M059J (cell line): ENCODE measurements at places on chromosomes 7 and 10. TPM values are rescaled to one million over a fixed set of nuclear protein-coding genes. Genes with fewer than 3 reads are reported as not detected.
A peak's percentile ranks its signal among the peaks of the same experiment; 100 is the strongest.

TYW1B gene
- total RNA-seq: 0.89 and 1.4 TPM in 2 replicates

DNA sequence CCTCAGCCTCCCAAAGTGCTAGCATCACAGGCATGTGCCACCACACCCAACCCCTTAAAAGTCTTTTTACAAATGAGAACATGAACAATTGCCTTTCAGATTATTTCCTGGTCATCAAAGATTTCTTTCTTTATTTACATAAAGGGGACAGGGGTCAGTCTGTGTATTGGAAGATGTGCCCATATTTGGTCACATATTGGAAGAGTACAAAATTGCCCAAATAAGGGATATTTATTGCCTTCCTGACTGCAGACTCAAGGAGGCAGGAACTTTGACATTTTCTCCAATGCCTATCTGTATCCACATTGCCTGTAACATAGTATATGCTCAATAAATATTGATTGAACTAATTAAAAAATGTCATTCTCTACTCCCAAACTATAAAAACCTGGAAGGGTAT, 25.9 kb upstream of the HERPUD2 start:
- DNase-seq: no peak

GRCh38 chr10:51052163-51052562, 22.1 kb upstream of the PRKG1 start:
- no peak for DNase-seq

DNA sequence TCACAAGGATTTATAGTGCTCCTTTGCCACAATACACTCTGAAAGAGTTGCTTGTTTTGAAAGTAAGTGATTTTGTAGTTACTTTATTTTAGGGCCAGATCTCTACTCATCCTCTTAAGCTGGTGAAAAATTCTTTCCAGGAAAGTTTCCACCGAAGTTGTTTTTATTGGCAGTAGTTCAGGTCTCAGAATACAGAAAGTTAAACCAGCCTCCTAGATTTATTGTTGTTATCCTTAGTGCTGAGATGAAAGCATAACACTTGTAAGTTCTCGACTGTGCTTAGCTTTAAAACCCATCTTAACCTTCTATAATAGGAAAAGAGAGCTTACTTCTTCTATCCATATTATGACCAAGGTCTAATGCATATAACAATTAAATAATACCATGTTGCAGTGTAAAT, 5.5 kb downstream of the AP3M1 start:
- peak; percentile 86 for DNase-seq

GRCh38 chr7:24164401-24164800, 119.6 kb upstream of the NPY start:
- no peak for DNase-seq

DNA sequence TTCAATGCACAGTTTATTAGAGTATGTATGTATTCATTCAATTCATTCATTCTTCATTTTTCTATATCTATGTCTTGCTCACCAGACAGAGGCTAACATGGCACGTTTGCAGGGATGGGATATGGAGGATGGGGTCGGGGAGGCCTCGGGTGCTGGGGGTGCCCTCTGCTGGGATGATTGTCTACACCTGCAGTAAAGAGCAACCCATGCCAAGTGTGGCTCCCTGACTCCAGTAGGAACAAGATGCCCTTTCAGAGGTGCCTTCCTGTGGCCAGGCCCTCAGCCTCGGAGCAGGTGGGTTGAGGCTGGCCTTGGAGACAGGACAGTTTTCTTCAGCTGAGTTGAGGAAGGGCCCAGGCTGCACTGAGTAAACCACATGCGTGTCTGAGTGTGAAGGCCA, 157.2 kb downstream of the SH2D4B start:
- DNase-seq: no peak
